A549 treated with GW870086 at 1 μM for 4 hours (cell line): ENCODE measurements at places on chromosomes 13 and 19. TPM values are rescaled to one million over a fixed set of nuclear protein-coding genes. Genes with fewer than 3 reads are reported as not detected.

The KLK4 gene
- 0.19 to 0.61 TPM (median 0.43 TPM) in 3 of 5 replicates, not detected in the others for total RNA-seq

The SLC44A2 gene
- 6.1 to 9.3 TPM (median 7.4 TPM) in 5 replicates for total RNA-seq

The LILRB3 gene
- total RNA-seq = 0.20 to 0.59 TPM (median 0.31 TPM) in 5 replicates

The CEACAM7 gene
- total RNA-seq = 0.08 to 0.17 TPM in 2 of 5 replicates, not detected in the others

The CAMSAP3 gene
- 4.0 to 5.8 TPM (median 5.0 TPM) in 5 replicates for total RNA-seq

The PSG5 gene
- 0.46 to 0.94 TPM (median 0.49 TPM) in 5 replicates for total RNA-seq

The PCSK4 gene
- total RNA-seq = 0.42 to 1.9 TPM (median 1.0 TPM) in 5 replicates

The POGLUT2 gene
- 6.0 to 7.6 TPM (median 6.2 TPM) in 5 replicates for total RNA-seq

The CABP5 gene
- not detected in 5 replicates for total RNA-seq

The C19orf67 gene
- not detected in 5 replicates for total RNA-seq

The PRR12 gene
- total RNA-seq = 28.9 to 36.4 TPM (median 34.4 TPM) in 5 replicates

The SIGLEC12 gene
- not detected in 5 replicates for total RNA-seq

The NAPSA gene
- 0.58 to 1.5 TPM (median 1.1 TPM) in 5 replicates for total RNA-seq
